Fibroblast of skin of left biceps (primary cell): ENCODE measurements at places on chromosomes 4 and X.

GRCh38 chrX:102042372-102043325 is 82.8 kb upstream of the TCEAL2 start:
- no peak for DNase-seq

DNA sequence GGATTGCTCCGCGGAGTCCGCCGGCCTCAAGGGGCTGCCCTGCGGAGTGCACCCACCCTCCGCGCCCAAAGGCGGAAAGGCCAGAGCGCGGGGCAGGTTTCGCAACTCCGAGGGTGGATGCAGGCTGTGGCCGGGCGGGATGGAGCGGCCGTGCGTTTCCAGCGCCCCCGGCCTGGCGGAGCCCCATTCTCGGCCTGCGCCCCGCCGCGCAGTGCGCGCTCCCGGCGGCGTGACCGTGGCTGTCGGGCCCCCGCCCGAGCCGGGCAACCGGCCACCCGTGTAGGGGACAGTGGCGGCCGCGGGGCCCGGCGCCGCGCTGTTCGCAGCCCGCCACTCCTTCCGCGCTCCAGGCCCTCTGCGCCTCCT is 331 bp downstream of the SETD7 start:
- DNase-seq: no peak

DNA sequence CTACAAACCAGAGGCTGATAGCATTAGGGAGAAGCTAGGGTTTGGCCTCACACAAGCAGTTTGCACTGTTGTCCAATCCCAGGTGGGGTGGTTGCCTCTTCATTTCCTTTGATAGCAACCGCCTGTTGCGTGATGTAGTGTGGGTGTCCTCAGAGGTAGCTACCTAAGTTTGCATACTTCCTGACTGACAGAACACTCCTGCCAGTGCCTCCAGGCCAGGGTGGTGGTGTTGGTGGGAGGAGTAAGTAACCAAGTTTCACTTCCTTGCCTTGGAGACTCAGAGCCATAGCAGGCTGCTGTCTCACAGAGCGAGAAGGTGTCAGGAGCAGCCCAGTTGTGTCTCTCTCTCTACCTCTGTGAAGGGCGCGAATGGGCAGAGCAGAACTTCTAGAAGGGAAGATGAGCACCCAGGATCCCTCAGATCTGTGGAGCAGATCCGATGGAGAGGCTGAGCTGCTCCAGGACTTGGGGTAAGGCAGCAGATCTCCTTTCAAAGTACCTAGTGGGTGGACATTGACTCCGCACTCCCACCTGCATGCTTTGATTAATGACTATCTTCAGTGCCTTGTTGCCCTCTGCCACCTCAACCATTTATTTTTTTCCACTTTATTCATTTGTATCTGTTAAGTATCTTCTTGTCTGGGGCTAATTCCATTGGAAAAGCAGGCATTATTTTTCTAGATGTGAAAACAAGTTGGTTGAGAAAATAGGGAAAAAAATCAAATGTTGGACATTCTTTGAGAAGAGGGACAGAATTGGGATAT is at the start of gene DAPP1:
Gene DAPP1, plus strand, starts transcription at position 283 of the 764 bp plus-strand sequence. Its CDS starts 87 bp downstream, at position 370.
- no peak for DNase-seq

DNA sequence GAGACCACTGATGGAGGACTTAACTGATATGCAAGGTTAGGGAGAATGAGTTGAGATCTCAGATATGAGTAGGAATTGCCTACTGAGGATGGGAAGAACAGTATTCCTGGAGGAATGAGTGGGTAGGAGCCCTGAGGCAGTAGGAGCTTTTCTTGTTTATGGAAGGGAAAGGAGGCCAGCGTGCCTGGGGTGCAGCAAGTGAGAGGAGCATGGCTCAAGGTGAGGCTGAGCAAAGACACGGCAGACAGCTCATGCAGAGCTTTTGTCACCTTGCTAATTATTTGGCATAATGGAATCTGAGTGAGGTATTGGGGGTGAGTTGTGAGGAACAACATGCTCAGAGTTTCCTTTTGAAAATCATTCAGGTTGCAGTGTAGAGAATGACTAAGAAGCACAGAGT is 65.3 kb upstream of the IBSP start:
- DNase-seq: no peak

- no peak for DNase-seq
Observed at GRCh38 chrX:12314651-12315050, 176.4 kb downstream of the FRMPD4 start.

GRCh38 chr4:166277401-166277800 is 404.4 kb downstream of the TLL1 start:
- peak; percentile 75 for DNase-seq

- DNase-seq: peak; percentile 8
Observed at GRCh38 chrX:46444011-46444410, 101.2 kb downstream of the ZNF674 start.

GRCh38 chr4:105807496-105807895 is 87.8 kb upstream of the NPNT start:
- peak; percentile 32 for DNase-seq

- DNase-seq: peak; percentile 19
Observed at GRCh38 chr4:1693131-1693896, 9.2 kb upstream of the FAM53A start.

DNA sequence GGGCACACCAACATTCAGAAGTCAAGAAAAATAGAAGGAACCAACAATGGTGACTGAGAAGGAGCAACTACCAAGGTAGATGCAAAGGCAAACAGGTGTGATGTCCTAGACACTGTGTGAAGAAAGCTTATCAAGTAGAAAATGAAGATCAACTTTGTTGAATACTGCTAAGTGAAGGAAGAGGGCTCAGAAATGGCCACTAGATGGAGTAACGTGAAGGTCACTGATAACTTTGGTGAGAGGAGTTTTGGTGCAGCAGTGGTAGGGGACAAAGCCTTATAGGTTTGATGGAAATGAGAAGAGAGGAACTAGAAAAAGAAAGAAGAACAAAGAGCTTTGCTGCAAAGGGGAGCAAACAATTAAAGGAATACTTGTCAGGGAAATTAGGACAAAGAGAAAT is 23.5 kb downstream of the OTC start:
- no peak for DNase-seq

DNA sequence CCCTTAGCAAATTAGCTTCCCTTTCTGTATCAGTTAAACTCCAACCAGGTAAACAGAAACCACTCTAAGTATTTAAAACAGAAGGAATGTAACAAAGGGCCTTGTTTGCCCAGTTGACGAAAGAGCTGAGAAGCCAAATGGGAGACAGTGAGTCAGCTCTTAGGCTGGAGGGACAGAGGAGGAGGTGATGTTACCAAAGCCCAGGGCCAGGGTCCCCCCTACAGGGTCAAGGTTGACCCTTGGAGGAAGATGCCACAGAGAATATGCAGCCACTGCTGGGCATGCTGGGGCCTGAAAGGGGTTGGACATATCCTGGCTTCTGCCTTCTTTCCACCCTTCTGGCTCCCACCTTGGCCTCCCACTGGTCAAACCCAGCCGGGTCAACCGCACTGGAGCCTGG is 38.3 kb upstream of the LGI2 start:
- no peak for DNase-seq

DNA sequence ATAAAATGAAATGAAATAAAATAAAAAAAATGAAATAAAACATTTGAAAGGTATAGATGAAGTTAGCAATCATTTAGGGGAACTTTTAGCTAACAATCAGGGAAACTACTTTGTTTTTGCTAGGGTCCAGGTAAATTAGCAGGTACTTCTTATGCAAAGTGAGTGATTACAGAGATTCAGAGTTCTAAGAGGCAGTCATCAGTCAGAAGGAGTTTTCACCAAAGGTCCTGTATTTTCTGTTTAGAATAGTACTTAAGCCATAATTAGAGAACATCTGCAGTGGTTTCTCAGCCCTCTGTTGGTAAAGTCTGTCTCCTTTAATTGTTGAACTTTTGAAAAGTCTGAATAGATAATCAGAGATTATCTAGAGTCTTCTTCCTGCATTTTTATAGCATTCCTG is 50.6 kb downstream of the STIM2 start:
- no peak for DNase-seq

DNA sequence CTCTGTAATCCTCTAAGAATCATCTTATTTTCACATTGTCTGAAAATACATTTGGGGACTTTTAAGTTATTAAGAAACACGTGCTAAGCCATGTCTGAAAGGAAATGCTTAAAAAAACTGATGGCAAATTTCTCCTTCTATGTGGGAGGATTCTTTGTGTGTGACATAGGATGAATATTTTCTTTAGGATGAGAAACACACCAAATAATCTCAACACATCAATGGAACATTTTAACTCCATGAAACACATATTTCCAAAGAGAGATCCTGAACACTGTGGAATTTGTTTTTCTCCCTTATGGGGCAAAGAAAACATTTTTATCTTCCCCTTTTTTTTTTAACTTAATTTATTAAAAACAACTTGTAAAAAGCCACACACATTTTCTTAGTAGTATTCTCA is 153.8 kb upstream of the ANKRD50 start:
- no peak for DNase-seq
